ENCODE measurements at places on chromosomes 1 and 21.

GRCh38 chr1:186730951-186731729 lies 50.9 kb upstream of the PTGS2 start:
- no peak for DNase-seq

GRCh38 chr1:150560011-150560438 lies 10.8 kb downstream of the ADAMTSL4 start:
- peak; percentile 75 for DNase-seq

GRCh38 chr1:28208818-28209441 lies 23.9 kb downstream of the DNAJC8 start:
- DNase-seq = peak; percentile 70

- DNase-seq = no peak
These were observed 366.9 kb downstream of the DPYD start for GRCh38 chr1:97553971-97554370.

DNA sequence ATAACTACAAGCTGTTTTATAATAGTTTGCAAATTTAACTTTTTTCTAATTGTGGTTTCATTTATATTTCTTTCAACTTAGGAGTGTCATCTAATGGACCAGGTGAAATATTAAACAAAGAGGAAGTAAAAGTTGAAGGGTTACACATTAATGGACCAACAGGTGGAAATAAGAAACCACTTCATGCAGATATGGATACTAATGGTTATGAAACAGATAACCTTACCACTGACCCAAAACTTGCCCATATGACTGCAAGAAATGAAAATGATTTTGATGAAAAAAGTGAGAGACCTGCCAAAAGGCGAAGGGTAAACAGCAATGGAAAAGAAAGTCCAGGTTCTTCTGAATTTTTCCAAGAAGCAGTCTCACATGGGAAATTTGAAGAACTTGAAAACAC lies 59.7 kb downstream of the MIER1 start:
- no peak for DNase-seq

DNA sequence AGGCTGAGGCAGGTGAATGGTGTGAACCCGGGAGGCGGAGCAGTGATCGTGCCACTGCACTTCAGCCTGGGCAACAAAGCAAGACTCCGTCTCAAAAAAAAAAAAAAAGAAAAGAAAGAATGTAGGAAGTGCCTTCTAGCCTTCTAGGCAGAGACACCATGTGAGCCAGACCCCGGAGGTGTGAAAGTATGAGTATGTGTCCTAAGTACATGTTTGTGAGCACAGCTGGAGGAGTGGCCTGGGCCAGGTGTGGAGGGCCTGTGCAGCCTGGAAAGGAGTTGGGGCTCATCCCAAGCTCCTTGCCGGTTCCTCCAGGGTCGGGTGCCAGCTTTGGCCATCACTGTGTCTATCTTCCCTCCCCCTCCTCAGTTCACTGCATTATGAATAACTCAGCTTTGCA lies 13.0 kb downstream of the SOX13 start:
- DNase-seq = no peak

DNA sequence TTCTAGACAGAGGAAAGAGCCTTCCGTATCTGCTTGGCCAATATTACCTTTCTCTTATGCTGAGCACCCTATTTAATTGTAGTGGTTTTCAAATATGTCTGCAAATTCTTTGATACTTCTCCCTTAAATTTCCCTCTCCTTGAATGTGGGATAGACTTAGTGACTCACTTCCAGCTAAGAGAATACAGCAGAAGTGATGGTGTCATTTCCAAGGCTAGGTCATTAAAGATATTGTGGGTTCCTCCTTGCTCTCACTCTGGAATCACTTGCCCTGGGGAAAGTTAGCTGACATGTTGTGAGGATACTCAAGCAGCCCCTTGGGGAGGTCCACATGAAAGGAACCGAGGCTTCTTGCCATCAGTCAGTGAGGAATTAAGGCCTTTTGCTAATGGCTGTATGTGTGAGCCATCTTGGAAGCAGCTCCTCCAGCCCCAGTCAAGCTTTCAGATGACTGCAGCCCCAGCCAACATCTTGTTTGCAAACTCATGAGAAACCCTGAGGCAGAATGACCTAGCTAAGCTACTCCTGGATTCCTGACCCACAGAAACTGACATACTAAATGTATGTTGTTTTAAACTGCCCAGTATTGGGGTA lies 8.1 kb upstream of the CITED4 start:
- no peak for DNase-seq

- no peak for DNase-seq
These were observed 49.5 kb downstream of the NEK7 start for GRCh38 chr1:198206292-198206691.

- DNase-seq = no peak
These were observed 2.2 kb downstream of the SLC19A2 start for GRCh38 chr1:169483500-169483966.

DNA sequence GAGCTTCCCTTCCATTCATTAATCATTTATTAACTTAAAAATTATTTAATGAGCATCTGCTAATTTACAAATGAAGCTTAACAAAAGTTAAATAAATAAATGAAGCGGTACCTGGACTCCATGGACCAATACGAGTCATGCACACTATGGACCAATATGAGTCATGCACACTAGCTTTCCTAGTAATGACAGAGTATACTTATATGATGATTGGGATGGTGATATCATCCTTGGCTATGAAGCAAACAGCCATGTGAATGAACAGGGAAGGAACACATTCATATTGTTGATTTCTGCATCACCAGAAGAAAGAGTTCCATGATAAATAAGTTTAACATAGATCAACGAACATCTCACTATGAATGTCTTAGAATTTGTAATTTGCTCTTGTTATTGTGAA lies 109.9 kb downstream of the SPAG17 start:
- no peak for DNase-seq

DNA sequence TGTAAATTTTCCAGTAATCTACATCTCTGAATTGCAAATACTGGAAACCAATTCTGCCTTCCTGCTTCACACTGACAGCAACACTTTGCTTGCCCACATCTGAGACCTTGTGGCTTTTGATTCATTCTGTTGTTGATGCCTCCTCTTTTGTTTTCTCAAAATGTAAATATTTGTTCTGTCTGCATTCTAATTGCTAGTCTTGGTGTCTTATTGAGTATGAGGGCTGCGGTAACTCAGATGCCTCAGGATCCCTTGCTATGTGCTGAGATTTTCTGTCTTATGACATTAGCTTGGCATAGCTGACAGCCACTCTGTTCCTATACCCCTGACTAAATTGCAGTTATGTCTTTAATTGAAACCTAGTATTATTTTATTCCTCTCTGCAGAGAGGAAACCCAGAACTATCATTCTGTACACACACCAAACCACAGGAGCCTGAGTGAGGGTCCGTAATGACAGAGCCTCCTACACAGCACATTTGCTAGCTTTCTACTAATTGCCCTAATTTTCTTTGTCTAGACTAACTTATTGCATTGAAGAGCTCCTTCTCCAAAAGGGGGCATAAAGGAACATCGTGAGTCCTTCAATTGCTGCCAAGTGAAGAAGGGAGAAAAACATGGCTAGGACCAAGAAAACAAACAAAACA lies 72.1 kb downstream of the GREM2 start:
- no peak for DNase-seq

DNA sequence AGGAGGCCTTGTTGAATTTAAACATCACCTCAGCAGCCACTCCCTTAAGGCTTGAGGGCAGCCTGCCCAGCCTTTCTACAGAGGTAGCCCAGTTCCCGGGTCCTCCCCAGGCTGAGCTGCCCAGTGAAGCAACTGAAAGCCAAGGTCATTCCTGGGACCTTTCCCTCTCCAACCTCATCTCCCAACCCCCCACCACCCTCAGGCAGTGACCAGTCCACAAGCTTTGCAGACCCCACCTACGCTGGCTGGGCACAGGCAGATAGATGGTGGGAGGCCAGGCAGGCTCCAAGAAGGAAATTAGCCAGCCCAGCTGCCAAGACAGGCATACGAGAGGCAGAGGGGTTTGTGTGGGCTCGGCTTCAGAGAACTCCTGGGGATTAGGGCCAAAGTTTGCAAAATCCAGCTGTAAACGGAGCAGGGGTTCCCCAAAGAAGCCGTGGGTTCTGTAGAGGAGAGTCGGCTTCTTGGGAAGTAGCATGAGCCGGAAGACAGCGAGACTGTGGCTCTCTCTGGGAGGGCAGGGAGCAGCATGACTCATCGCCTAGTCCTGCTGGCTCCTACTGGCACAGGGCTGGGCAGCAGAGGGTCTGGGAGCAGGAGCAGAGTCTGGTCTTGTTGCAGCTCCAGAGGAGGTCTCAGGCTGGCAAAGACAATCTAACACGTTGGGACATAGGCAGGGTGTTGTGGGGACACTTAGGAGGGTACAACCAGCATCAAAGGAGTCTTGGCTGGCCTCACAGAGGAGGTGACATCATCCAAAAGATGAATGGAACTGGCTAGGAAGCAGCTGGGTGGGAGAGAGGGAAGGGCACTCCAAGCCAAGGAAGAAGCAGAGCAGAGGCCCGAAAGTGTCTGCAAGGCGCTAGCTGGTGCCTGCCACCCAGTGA lies 2.8 kb upstream of the ZC3H12A start:
- DNase-seq = no peak

DNA sequence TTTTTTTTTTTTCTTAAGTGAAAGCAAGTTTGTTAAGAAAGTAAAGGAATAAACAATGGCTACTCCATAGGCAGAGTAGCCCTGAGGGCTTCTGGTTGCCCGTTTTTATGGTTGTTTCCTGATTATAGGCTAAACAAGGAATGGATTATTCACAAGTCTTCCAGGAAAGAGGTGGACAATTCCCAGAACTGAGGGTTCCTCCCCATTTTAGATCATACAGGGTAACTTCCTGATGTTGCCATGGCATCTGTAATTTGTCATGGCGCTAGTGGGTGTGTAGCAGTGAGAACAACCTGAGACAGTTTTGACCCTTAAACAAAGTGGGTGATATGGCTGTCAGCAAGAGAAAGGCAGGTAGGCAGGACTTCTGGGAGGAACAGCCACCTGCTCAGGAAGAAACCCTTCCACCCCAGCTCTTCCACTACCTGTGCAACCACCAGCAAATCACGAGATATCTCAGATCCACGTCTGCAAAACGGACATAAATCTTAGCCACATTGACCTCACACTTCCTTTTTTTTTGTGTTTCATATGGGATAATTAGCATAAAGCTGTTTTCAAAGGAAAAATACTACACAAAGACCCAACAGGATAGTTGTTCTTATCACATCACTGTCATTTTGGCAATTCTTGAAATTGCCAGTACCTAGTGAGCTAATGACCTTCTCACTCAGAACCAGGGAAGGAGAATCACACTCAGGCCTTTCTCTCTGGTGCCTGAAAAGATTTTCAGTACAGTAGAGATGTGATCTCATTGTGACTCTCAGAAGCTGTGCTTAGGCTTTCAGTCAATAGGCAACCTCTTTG lies 34.8 kb upstream of the DUSP10 start:
- DNase-seq = peak; percentile 31

- DNase-seq = no peak
These were observed 87.4 kb downstream of the UBR4 start for GRCh38 chr1:19122668-19123067.

- no peak for DNase-seq
These were observed 17.9 kb downstream of the ELAPOR1 start for GRCh38 chr1:109131800-109132199.

DNA sequence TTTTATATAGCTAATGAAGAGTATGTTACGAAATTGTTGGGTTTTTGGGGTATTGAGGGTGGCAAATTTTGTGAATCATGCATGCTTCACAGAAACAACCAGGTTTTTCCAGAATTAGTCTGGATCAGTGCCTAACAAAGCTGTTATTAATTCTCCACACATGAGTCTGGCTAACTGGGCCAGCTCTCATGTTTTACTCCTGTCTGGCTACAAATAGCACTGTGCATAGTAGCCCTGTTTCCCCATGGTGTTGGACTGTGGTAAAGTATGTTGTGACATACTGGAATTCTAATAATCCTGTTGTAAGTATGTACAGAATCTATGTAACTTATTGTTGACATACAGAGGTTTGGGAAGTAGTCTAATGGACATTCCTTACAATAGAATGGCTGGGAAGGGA lies 35.8 kb downstream of the S100B start:
- DNase-seq = no peak

GRCh38 chr1:220563564-220563963 lies 35.6 kb downstream of the MARK1 start:
- no peak for DNase-seq

DNA sequence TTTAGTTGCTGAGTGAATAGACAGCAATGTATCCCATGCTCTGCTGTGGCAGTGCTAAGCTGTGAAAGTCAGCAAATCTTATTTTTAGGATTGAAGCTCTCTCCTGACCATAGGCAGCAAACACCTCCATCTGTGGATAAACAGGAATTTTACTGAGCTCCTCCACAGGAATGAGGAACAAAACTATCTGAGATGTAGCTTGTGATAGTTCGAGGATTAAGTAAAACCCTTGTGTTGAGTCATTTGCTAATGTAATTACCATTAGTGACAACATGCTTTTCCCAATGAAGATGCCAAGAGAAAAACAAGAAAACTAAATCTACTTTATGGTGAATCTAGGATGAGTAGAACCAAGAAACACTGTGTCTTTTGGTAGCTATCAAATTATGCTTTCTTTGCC lies 122.7 kb downstream of the CLEC20A start:
- no peak for DNase-seq

DNA sequence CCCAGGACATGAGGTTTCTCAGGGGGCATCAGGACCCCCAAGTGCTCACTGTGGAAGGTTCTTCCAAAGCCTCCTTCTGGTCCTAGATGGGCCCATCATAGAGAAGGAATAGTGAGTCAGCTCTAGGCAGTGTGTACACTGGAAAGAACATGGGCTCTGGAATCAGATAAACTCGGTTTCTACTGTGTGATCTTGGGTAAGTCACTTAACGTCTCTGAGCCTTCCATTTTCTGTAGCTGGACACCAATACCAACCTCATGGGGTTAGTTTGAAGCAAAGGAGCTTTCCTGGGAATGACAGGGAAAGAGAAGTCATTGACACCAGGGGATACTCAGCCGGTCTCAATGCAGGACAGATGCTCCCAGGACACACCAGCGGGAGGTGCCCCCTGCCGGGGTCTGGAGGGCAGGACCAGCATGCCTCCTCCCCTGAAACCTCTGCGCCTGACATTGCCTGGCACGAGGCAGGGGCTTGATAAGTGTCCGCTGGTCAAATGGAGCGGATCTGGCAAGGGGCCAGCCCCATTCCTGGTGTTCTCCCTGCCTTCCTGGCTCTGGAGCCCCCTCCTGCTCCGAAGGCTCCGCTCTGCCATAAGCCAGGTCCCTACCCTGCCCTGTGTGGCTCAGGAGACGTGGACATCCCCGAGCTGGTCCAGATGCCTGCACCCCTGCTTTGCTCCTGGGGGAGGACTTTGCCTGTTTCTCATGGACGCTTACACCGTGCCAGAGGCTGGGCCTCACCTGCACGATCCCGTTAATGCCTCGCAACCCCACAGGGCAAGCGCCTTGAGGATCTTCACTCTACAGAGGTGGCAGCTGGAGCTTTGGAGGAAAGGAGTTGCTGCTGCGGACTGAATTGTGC lies 52.8 kb downstream of the EDN2 start:
- DNase-seq = no peak

- no peak for DNase-seq
These were observed 96.4 kb downstream of the UBR4 start for GRCh38 chr1:19113697-19114092.

- DNase-seq = no peak
These were observed 5.3 kb downstream of the AKNAD1 start for GRCh38 chr1:108851567-108851966.

GRCh38 chr1:11797525-11798216 lies 8.1 kb downstream of the MTHFR start:
- DNase-seq = no peak

GRCh38 chr1:220274251-220274855 lies 2.1 kb upstream of the RAB3GAP2 start:
- no peak for DNase-seq

Data from CD4-positive, alpha-beta T cell treated with Interleukin-15 for 1 hour (primary cell).